ENCODE measurements at places on chromosomes 12 and 14.

GRCh38 chr12:53952871-53953734, 1.6 kb upstream of the HOXC12 start:
- no peak for DNase-seq

DNA sequence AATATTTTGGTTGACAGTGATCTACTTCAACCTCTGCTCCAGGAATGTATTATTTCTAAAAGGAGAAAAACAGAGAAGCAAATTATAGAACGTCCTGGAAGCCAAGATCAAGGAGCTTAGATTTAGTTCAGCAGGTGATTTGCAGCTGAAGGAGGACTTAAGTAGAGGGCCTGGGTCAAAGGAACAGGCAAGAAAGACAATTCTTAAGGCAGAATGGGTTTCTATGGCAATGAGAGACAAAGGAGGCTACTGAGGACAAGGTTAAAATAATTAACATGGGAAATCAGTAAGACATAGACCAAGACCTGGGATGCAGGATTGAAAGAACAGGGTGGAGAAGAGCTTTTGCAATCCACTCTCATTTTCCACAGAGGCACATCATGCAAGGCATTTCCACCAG, 2.4 kb upstream of the SNW1 start:
- DNase-seq, result no peak

- peak; percentile 62 for DNase-seq
Measured at GRCh38 chr12:57127101-57127725, 1.1 kb upstream of the LRP1 start.

- DNase-seq, result no peak
Measured at GRCh38 chr12:2358986-2359658, 306.3 kb downstream of the CACNA1C start.

DNA sequence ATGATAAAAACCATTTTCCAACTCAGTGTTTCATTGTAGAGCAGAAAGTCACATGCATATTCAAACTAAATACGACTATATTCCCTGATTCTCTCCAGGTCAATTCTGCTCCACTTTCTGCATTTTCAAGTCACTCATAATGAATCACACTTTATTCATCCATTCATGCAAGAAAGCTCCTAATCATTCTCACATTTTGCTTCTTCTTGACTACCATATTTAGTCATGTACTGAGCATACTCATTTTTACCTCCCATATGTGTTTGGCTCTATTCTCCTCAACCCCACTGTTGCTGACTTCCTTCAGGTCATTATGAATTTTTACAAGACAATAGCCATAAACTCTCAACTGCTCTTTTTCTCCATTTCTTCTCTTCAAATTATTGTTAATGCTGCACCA, 43.4 kb upstream of the PIK3C2G start:
- no peak for DNase-seq

DNA sequence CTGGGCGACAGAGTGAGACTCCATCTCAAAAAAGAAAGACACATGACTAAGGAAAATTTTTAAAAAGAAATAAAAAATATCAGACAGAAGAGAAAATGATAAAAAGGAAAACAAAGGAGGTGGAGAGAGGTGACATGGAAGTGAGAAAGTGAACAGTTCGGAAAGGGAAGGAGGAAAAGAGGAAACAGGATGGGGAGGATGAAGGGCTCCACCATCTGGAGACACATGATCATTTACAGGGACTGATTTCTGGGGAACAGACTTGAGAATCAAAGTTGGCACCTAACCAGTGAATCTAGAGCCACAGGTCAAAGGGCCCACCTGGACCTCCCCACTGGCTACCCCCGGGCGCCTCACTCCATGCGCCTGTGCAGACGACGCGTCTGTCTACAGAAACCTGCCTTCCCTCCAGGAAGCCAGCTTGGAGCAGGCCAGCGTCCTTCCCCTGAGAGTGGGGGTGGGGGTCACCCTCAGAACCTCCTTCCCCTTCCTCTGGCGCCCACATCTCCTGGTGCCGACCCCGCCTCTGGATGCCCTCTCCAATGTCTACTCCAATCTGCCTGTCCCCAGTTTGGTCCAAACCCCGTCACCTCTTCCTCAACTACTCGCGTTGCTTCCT, 60.5 kb downstream of the AMN start:
- DNase-seq, result no peak

DNA sequence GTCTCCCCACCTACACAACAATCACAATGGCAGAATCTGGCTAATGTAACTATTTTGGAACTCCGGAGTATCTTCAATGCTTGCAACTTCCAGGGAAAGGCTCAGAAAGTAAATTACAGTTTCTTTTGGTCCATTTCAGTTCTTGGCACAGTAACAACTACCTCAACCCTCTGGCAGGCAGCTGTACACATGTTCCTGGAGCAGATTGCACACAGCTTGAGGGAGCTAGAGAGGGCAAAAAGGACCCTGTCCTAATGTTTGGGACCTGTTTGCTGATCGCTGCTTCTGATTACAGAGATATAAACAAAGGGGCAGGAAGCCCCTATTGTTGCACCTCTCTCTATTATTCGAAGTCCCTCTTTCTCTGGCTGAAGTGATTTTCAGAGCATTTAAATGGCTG, 35.2 kb upstream of the SLC38A1 start:
- DNase-seq, result no peak

DNA sequence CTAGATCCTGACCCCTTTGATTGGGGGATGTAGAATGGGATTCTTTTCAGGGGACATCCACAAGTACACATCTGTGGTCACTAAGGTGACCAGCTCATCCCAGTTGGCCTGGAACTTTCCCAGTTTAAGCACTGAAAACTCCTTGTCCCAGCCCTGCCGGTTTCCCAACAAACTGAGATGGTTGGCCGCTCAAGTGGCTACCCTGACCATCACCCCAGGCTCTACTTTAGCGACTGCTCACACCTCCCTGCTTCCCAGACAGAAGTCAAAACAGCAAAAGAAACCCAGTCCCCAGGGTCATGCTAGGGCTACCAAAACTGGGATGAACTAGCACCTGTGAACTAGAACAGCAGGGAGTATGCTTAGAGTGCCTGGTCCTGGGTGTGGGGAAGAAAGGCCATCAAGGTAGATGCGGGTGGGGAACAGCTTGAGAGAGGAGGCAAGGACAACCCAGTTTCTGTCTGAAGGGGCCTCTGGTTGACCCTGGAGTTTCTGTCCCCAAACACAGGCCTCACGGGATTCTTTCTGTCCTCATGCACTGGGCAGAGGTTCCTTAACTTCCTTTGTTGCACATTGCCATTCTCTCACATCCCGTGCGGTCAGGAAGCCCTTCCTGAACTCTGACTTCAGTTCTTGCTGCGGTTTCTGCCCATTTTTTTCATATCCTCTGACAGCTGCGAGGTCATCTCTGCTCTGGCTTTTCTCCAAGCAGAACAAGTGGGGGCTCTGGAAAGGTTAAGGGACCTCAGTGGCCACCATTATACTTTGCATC, 1.6 kb downstream of the LTB4R start:
- peak; percentile 72 for DNase-seq

DNA sequence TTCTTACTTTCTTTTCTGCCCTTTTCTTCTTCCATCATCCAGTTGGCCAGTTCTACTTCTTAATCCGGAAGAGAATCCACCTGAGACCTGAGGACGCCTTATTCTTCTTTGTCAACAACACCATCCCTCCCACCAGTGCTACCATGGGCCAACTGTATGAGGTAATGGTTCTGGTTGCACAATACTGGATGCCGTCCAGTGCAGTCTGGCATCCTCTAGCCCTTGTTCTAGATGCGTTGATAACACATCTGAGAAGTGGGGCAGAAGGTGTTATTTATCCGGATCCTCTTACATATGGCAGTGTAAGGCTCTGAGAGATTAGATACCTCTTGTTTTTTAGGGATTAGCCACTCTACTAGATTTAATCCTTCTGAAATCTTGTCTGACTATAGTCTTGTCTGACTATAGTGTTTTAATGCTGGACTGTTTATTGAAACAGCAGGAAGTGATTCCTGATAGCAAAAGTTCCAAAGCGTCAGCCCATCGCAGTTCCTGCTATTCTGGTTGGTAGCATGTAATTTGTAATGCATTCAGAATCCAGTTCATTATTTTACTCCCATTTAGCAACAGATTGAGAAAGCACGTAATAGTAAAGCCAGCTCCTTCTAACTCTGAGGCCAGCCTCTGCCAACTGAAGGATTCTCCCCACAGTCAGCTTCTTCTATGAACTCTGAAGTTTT, 7.9 kb downstream of the GABARAPL1 start:
- DNase-seq, result no peak

- no peak for DNase-seq
Measured at GRCh38 chr14:72565917-72566316, 328.0 kb downstream of the DPF3 start.

DNA sequence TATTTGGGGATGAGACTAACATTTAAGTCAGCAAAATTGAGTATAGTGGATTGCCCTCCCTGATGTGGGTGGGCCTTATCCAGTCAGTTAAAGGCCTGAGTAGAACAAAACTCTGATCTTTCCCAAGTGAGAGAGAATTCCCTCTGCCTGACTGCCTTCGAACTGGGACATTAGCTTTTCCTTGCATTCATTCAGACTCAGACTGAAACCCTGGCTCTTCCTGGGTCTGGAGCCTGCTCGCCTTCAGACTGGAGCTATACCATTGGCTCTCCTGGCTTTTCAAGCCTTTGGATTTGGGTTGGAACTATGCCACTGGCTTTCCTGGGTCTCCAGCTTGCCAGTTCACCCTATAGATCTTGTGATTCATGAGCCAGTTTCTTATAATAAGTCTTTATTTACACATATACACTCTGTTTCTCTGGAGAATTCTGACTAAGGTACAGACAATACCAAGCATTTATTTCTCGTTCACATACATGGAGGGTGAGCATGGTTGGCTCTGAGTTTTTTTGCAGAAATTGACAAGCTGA, 296.5 kb downstream of the ERC1 start:
- no peak for DNase-seq

GRCh38 chr12:61871485-61871810, 388.8 kb upstream of the USP15 start:
- no peak for DNase-seq

DNA sequence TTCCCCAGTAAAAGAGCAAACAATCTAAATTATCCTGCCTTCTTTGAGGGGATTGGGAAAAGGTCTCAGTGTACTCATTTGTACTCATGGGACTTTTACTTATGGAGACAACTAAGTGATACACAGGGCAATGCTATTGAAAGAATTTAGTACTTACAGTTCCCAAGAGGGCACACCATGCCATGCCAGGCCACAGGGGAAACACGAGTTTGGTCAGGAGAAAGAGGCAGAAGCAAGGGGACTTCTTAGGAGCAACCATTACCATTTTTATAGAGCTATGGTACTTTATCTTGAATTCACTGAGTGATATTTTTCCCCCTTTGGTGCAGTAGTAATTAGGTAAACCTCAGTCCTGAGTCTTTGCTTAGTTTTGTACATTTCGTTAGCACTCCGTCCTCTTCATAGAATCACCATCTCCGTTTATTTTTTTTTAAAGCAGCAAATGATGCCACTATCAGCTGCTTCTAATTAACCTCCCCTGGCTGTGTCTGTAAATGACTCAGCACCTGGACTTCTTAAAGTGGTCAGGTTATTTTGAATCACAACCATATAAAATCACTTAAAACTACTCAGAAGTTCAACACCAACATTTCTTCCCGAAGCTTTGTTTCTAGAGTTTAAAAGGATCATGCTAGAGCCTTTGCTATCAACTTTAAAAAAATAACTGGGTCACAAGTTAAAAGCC, 5.9 kb upstream of the WASHC3 start:
- no peak for DNase-seq

DNA sequence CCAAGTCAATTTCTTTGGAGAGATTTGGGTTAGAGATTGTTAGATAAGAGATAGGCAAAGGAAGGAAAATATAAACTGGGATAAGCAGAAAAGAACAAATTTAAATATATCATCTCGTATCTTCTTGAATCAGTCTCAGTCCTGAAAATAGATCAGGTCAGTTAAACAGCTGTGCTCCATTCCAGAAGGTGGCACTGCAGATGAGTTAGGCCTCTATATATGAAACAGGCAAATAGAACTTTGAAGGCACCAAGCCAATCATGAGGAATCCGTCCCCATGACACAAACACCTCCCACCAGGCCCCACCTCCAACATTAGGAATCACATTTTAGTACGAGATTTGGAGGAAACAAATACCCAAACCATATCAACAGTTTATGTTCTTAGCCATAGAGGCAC, 605.5 kb upstream of the USP15 start:
- no peak for DNase-seq

GRCh38 chr14:90740946-90741681, 75.1 kb downstream of the TTC7B start:
- DNase-seq, result no peak

- DNase-seq, result no peak
Measured at GRCh38 chr12:123069436-123070266, 81.2 kb downstream of the PITPNM2 start.

DNA sequence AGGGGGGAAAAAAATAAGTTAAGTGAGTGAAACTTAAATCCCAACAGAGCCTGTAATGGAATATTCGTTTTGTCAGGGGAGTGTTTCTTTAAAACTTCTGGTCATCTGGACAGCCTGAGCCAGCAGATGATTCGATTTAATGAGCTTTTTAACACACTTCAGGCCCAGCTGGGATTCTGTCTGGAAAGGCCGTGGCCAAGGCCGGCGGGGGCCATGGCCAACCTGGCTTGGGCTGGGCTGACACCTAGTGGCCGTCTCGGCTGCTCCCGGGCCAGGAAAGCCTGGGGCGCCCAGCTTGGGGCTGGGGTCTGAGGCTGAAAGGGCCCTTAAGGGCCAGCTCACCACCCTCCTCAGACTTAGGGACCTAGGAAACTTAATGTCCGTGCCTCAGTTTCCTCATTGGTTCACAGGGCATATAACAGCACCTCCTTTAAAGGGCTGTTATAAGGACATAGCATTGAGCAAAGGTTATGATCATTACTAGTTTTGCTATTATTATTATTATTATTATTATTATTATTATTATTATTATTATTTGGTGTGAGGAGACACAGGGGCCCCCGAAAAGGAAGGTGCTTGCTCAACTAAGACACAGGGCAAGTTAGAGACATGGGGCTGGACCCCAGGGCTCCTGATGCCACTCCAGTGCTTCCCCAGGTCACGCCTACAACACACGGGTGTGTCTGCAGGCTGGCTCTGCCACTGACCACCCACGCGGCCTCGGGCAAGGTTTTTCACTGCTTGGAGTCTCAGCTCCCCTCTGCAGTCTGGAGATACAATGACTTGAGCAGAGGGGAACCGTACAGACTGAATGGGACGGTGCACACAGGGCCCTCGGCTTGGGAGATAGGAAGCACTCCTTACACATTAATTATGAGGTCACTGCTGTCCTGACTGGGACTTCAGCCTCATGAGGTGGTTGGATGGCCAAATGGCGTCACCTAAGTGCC, 84.0 kb downstream of the SYNE3 start:
- DNase-seq, result no peak

- no peak for DNase-seq
Measured at GRCh38 chr12:1429980-1430379, 164.4 kb downstream of the FBXL14 start.

- DNase-seq, result no peak
Measured at GRCh38 chr14:99899578-99900178, 106.5 kb downstream of the EML1 start.
